ENCODE measurements at places on chromosomes 2 and 18.

GRCh38 chr2:54863660-54864059 is 140.2 kb downstream of the EML6 start:
- no peak for DNase-seq

DNA sequence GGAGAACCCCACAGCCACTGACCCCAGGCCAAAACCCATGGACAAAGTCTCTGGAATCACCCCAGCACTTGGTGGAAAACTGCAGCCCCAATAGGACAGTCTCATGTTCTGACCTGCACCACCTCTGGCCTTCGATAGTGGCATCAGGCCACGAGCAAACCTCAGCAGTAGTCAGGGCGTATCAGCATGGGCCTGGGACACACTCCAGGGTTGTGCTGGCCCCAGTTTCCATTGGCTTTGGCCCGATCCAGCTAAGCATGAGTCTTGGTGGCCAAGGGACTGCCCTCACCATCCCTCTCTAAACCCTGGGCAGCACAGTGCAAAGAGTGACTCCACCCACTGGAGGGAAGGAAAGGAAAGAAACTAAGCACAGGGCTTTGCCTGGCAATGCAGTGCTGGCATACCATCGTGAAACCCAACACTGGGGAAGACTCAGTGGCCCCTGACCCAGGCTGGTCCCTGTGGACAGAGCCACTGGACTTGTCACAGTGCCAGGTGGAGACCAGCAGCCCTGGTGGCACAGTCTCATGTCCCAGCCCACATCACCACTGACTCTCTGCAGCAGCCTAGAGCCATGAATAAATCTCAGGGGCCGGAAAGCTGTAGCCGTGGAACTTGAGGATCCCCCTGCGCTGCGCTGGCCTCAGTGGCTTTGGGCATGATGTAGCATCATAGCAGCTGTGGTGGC is 46.3 kb downstream of the ZNF519 start:
- DNase-seq, result no peak

DNA sequence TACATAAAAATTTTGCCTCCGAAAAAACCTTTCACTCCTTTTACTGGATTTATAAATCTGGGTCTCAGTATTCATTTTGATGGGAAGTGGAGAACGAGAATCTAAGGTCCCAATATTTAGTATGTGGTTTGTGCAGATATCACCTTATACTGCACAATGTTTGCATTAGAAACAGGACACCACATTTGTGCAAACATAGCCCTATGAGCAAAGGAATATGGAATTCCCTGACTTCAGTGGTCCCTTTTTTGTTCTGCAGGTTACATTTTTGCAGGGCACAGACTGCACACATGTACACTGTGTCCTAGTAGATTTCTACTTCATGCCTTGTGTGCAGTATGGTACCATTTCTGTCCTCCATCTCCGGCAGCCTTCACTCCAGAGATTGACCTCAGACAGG is 130.0 kb downstream of the CDH19 start:
- no peak for DNase-seq

DNA sequence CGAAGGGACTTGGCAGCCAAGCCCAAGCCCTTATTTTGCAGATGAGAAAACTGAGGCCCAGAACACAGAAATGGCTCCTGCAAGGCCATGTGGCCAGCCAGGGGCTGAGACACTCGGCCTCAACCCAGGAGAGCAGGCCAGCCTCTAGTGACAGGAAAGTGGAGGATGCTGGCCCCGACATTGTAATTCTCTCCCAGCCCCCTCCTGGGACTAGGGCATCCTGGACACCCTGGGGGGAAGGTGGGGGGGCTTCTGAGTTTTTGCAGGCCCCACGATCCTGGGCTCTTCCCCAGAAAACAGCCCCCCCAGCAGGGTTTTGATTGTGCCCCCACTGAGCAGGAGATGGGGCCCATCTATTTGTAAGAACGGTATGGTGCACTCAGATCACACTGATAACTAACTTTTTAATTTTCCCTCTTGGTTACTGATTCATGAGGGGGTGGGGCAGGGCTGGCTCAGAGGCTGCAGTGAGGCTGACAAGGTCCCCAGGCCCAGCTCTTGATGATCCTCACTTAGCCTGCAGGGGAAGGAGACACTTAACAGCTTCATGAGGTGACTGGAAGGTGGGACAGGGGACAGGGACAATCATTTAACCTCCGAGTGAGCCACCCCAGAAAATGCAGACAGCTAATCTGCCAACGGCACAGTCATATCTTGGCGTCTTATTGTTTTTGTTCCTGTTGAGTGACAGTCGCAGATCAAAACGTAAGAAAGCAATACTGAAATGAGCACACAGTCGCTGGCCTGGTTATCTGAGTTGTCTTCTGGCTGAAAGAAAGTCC is 18.9 kb downstream of the SMAD7 start:
- DNase-seq, result no peak

DNA sequence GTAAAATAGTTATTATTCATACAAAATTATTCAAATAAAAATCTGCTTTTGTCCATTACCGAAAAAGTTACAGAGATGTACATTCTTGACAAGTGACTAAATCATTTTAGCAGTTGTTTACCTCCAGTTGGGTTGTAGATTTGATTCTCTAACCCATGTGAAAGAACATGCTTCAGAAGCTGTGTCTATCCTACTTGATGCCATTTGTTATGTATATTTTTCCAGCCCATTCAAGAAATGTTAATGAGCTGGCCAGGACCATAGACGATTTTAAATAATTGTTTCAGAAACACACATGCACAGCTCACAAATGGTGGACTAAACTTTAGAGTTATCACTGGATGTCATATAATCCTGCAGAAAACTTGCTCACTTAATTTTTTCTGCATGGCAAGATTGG is 391.1 kb upstream of the REG3G start:
- DNase-seq, result no peak

GRCh38 chr2:71069376-71069775 is 928 bp downstream of the NAGK start:
- DNase-seq, result no peak

GRCh38 chr2:11729362-11730212 is 16.8 kb upstream of the LPIN1 start:
- no peak for DNase-seq

GRCh38 chr18:21996351-21996826 is 173.0 kb upstream of the GATA6 start:
- DNase-seq, result no peak
